ENCODE measurements at places on chromosomes 5 and 9.

- peak; percentile 3 for DNase-seq
Observed at GRCh38 chr5:64147849-64148441, 17.7 kb upstream of the RNF180 start.

DNA sequence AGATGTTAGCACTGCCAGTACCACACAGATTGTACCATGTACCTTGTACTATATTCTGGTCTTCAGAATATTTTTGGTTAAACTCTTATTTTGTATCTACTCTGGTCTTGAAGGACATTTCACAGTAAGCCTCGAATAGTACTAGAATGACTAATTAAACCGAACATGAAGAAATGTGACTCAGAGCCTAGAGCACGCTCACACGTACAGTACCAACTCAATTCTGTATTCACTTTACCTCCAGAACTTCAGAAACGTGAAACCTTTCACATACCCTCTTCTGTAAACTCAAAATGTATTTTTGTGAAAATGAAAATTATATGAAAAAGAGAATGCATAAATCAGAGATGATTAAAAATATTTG, 112.8 kb downstream of the MVB12B start:
- DNase-seq, result no peak

GRCh38 chr5:156295431-156295830, 31.5 kb upstream of the SGCD start:
- DNase-seq, result peak; percentile 21

- no peak for DNase-seq
Observed at GRCh38 chr5:1490376-1490775, 33.4 kb downstream of the LPCAT1 start.

DNA sequence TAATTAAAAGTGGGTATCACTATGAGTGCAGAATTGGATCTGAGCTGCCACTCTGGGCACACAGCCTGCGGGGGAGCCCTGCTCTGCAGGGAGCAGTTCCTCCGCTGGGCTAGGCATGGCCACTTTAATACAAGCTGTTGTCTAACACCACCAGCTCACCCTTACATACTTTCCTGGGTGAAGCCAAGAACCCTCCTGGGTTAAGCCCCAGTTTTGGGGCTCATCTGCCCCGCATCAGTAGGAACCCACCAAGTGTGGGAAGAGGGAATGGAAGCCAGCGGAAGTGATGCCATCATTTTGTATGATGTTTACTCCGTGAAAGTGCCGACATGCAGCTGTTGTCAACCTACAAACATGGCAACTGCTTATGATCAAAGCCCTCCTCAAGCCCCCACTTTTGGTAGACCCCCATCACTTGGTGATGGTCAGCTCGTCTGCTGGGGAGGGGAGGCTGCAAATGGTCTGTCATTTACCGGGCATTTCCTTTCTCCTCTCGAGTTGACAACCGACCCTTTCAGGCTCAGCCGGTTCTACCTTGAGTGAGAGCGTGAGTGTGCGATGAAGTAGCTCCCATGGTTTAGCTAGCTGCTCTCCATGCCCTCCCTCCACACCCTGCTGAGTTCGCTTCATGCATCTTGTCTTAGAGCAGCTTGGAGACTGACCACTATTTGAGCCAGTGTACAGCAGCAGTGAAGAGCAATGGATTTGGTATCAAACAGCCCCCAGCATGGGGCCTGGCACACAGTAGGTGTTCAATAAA, 95.3 kb upstream of the IER5L start:
- no peak for DNase-seq

GRCh38 chr9:114560956-114561355, 26.6 kb upstream of the ATP6V1G1 start:
- no peak for DNase-seq

- DNase-seq, result no peak
Observed at GRCh38 chr9:38333047-38333446, 59.5 kb upstream of the ALDH1B1 start.

DNA sequence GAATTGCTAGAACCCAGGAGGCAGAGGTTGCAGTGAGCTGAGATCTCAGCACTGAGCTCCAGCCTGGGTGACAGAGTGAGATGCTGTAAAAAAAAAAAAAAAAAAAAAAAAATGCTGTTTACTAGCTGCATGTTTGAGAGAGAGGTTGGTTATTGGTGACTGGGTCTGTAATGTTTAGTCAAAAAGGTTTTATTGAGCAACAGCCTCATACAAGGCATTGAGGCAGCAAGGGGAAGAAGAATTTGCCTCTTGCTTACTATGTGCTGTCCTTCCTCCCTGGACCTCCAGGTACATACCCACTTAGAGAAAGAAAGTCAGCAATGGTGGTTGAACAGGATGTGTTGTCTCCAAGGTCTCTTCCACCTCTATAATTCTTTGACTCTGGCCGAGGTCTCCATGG, 140.7 kb upstream of the SPRY4 start:
- no peak for DNase-seq

DNA sequence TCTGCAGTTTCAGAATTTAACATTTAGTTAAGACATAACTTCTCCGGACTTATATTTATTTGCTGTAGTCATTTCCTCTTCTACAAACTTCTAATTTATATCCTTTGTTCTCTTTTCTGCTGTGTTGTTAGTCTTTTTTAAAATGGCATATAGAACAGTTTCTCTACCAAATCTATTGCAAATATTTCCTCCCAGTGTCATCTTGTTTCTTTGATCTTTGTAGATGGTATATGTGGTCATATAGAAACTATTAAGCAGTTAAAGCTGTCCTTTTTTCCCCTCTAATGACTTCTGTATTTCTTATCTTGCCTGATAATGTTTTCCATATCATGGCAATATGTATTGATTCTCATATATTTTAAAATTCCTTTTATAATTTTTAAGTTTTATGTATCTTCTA, 264.5 kb downstream of the MCTP1 start:
- no peak for DNase-seq

DNA sequence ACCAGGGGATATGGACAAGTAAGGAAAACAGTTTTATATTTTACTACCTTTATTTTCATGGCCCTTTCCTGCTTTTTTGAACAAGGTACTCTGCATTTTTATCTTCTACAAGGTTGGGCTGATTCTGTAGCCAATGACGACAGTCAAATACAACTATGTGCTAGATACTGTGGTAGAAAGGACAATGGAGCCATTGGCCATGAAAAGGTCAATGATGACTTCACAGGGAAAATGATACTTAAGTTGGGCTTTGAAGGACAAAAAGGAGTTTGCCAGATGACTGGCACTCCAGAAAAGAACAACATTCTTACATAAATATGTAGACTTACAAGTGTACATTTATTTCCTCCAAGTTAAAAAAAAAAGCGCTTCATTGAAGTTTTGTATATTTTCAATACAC, 663 bp downstream of the INSL6 start:
- no peak for DNase-seq

DNA sequence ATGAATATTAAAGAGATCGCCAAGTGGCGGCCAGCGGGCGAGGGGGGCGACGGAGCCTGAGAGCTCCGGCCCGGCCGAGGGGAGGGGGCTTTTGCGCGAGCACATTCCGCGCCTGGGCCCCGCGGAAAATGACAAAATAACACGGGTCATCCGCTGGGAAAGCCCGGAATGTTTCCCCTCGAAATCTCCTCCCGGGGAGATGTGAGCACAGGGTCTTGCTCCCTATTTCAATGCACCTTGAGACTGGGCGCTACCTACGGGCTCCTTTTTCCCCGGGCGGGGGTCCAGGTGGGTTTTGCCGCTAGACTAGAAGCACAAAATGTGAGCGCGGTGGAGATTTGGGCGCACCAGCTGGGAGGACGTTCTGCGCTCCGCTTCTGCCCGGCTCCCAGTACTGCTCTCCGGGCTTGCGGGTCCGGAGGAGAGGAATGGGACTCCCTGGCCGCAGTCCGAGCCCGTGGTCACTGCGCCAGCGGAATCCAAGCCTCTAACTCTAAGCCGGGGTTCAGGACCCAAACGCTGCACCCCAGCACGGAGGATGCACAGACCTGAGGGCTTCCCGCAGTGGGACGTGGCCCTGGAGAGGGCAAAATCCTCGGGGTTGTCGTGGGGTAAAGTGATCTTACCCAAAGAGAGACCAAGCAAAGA, 2.8 kb upstream of the PRDM12 start:
- no peak for DNase-seq

DNA sequence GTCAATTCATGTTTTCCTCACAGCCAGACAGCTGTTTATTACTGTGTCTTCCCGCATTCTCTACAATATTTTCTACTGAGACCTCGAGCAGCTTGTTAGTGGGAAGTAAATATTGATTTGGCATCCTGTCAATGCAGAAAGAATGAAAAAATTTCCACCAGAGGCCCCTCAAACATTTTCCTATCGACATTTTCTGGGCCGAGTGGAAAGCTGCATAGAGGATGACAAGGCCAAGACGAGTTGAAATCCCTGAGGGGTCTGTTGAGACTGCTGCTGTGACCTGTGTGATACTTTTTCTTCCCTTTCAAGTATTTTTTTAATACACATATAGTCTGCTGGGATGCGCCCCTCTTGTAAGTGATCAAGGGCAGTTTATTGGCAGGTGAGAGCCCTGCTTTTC, 91.4 kb upstream of the SH3GL2 start:
- DNase-seq, result no peak

DNA sequence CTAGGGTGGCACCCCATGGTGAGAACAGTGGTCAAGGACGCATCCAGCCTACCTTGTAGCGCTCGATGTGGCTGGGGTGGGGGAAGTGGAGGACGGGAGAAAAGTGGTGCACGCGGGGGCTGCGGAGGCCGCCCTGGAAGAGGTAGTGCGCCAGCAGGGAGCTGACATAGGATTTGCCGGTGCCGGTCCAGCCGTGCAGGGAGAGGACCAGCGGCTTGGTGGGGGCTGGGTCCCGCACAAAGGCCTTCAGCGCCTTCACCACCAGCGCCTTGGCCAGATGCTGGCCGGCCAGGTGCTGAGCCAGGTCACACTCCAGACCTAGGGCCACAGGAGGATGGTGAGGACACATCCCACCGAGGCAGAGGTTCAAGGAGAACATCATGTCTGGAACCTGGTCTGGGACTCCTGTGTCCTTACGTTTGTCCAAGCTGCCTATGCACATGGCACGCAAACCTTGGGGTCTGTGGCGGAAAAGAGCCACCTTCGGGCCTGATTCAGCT, 797 bp downstream of the TOR2A start:
- DNase-seq, result no peak

DNA sequence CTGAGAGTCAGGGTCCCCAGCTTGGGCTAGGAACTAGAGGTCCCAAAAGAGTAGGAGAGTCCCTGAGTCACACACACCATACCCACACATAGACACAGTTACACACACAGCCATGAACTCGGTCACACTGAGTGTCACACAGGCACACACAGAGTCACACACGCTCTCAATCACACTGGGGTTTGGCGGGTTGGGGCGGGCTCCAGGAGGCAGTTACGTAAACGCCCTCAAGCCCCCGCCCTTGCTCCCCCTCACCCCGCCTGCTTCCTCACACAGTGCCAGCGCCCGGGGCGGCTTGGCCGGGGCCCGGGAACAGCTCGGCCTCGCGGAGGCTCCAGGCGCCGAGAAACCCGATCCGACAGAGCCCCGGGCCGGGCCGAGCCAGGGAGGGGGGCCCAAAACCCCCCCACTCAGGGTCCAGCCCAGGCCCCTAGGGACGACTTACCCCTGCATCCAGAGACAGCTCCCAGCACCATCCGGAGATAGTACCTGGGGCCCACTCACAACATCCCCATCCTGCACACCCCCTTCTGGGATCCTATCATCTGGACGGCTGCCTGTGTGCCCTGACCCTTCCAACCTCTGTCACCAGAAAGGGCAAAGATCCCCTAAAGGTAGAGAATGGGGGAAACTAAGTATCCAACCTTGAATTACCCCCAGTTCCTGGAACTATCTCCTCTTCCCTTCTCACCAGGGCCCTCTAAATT, 3.5 kb upstream of the CNTFR start:
- DNase-seq, result no peak

DNA sequence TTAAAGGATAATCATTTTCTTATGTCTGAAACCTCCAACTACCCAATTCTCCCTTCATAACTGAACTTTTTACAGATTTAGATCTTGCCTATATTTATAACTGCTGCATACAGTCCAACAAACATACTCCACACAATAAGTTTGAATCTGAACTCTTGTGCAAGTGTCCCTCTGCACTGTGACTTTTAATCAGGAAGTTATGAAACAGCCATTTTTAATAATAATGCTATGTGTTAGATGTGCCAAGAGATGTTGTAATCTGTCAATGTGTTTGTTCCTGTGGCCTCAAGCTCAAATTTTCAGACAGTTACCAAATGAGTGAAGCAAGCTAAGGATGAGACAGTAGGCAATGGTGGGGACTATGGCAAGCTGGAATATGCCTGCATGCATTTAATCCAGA, 57.6 kb upstream of the MTAP start:
- no peak for DNase-seq

DNA sequence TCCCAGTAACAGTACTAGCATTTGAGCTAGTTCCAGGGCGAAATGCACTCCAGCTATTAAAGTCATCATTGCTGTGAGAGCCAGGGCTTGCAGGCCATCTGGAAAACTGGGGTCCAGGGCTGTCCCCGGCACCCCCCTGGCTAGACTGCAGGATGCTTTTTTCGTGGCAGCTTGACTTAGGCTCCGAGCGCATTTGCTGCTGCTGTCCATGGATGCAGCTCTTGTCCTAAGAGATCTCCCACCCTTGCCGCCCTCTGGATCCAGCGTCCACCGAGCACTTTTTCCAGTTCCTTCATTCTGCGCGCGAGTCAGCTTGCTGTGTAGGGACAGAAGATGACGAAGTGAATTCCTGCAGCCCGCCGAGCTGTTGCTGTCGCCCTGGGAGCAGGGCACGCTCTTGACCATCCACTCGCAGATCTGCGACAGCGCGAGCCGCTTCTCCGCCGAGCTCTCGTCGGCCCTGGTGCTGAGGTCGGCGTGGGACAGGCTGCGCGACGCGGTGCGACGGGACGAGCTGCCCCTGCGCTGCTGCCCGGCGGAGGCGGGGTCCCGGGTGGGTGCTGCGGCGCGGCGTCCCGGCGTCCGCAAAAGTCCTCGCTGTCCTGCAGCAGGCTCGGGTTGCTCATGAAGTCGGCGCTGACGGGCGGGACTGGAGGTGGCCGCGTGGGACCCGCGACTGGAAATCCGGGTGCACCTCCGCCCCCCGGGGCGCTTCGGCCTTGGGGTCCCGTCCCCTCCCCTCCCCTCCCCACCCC, 30.7 kb downstream of the OR2V1 start:
- no peak for DNase-seq

GRCh38 chr5:86118542-86118941, 499.2 kb upstream of the COX7C start:
- no peak for DNase-seq

DNA sequence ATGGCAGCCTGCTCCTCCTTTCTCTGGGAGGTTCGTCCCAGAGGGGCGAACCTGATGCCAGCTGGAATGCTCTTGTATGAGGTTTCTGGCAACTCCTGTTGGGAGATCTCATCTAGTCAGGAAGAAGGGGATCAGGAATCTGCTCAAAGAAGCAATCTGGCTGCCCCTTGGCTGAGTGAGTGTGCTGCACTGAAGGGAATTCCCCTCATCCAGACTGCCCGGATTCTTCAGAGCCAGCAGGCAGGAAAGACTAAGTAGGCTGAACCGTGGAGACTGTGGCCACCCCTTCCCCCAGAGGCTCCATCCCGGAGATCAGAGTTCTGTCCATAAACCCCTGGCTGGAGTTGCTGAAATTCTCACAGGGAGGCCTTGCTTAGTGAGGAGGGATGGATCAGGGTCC, 476.0 kb downstream of the CSNK1G3 start:
- DNase-seq, result no peak
